ENCODE measurements at places on chromosomes 12 and 14.

DNA sequence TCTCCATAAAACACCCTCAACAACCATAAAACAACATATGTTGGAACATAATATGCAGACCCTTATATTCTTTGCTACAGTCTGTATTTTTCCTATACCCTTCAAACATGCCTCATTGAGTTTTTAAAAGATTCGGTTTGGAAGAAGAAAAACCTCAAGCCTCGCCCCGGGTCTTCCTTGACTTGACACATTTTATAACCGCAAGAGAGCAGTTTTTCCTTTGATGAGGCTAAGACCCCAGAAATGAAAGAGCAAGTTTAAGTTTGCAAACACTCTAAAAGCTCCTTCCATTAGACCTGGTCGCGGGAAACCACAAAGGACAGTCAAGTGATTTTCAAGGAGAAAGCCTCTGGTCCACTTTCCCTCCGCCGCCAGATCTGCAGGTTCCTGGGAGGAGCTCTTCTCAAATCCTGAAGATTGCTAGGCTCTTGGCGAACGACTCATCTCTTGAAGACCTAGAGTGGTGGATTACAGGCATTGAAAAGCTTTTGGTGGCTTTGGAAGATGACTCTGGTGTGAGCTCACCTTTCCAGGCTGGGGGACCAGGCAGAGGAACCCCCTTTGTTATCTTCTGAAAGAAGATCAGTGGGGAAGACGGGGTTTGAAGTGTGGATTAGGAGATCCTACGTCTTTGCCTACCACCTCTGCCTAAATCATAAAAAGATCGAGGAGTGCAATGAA is at the start of gene ASCL4:
TSS of gene ASCL4 (plus strand) at position 356 of the 681 bp plus-strand sequence. CDS start 515 bp downstream, outside the sequence.
- no peak for DNase-seq

GRCh38 chr14:23296012-23296777 is 6.5 kb downstream of the PPP1R3E start:
- no peak for DNase-seq

DNA sequence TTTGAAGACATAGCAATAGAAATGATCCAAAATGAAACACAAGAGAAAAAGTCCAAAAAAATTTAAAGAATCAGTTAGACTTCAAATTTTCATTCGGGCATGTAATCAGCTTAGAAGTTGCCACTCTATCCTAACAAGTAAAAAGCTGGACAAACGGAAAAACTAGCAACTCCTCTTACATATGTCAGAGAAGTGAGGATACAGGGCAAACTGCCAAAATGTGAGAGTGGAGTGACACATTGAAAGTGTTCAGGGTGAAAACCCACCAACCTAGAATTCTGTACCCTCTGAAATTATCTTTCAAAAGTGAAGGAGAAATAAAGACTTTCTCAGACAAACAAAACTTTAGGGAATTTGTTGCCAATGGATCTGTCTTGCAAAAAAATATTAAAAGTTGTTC is 42.0 kb upstream of the CHPT1 start:
- DNase-seq, result no peak

GRCh38 chr12:24649634-24650033 is 299.3 kb downstream of the BCAT1 start:
- no peak for DNase-seq

GRCh38 chr12:26717757-26718156 is 115.2 kb downstream of the ITPR2 start:
- DNase-seq, result no peak

DNA sequence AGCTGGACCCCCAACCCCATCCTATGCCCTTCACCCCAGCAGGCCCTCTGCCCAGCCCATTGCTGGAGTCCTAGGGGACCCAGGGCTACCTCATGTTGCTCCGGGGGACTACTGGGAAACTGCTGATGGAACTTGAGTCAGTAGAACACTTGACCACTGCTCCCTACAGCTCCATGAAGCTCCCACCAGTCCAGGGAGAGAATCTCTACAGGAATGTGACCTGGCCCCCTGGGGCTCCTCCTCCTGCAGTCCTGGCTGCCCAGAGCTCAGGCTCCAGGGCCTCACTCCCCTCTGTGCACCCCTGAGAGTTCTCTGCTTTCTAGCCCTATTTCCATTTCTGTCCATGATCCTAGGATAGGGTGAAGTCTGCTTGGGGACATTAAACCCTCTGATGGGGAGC is 10.8 kb upstream of the AQP2 start:
- no peak for DNase-seq

DNA sequence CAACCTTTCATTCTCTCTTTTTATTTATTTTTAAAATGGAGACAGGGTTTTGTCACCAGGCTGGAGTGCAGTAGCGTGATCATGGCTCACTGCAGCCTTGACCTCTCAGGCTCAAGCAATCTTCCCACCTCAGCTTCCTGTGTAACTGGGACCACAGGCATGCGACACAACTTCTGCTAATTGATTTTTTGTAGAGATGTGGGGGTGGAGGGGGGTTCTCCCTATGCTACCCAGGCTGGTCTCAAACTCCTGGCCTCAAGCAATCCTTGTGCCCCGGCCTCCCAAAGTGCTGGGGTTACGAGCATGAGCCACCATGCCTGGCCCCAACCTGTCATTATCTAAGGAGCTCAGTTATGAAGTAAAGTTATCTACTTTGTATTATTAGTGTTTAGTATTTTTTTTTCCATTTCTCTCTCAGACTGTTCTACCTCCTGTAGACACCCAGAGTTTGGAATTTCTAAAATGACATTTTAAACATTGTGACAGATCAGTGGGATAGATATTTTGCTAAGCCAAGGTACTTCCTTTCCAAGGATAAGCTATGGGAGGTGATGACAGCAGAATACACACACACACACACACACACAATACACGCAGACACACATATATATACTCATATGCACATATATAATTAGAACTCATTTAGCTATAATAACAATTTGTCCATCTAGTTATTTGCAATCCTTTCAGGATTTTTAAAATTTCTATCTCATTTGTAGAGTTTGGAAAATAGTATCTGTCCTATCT is 2.1 kb upstream of the USP44 start:
- no peak for DNase-seq

DNA sequence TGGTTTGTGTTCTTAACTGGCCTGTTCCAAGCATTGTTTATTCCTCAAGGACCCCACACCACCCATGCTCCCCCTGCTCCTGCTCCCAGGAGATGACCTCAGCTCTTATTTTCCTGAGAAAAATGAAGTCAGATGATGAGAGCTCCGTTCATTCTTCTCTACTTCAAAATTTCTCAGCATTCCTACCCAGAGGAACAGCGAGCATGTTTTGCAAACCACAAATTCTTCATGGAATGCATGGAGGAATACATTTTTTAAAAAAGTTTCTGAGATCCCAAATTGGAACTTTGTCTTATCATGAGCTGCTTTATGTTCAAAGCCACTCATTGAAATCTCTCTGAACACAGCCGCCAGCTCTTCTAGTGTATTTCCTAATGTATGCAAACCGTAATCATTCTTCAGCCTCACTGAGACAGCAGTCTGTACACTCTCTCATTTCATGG is 44.9 kb downstream of the SYNE2 start:
- no peak for DNase-seq

DNA sequence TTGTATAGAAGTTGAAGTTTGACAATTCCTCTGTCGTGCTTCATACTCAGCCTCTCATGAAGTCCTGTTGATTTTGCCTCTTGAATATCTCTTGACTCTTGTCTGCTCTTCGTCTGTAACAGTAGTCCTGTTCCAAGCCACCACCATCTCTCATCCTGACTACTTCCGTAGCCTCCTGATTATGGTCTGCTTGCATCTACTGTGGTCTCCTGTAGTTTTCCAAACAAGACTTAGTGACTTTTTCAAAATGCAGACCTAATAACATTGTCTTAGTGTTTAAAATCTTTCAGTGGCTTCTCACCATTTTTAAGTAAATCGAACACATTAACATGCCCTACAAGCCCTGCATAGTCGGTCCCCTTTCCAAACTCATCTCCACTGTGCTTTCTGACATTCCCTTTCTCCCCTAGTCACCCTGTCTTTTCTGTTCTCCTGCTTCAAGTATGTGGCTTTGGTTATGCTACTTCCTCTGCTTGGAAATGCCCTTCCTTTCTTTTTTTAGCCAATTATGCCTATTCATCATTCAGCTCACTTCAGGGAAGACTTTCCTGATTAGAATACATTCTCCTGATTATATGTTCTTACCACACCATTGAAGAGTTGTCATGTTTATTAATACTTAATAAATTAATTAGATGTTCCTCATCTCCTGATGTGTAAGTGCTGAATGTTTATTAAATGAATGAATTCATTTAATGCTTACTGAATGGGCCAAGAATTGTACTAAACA is 2.0 kb downstream of the SCYL2 start:
- DNase-seq, result no peak

DNA sequence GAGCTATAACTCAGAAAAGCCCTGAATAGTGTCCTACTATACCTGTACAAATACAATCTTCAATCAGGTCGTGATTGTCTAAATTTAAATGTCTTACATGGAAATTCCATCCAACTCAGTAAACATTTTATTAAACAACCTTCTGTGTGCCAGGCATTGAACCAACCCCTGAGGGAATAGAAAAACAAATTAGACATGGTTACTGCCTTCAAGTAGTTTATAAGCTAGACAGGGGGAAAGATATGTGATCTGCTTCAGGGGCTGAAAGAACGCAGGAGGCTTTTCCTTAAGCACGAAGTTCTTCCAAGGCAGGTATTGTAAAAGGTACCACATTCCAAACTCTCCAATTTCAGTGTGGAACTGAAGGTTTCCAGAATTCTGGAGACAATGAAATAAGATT is 39.7 kb upstream of the STAB2 start:
- DNase-seq, result no peak

Measured in NCI-H1048 (cell line).